ENCODE measurements at places on chromosomes 7 and 10.
A peak's percentile ranks its signal among the peaks of the same experiment; 100 is the strongest.

DNA sequence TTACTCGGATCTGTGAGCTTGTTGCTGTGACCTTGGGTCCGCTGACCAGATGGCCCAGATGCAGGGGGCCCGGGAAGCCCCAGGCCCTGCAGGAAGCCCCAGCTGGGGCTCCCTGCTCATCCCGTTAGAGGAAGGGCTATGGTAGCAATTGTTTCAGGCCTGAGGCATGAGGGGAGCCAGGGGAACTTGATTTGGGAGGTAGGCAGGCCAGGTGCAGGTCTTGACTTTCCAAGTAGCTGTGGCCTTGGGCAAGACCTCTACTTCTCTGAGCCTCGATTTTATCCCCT lies 55.0 kb upstream of the CXCL12 start:
- DNase-seq, result no peak

DNA sequence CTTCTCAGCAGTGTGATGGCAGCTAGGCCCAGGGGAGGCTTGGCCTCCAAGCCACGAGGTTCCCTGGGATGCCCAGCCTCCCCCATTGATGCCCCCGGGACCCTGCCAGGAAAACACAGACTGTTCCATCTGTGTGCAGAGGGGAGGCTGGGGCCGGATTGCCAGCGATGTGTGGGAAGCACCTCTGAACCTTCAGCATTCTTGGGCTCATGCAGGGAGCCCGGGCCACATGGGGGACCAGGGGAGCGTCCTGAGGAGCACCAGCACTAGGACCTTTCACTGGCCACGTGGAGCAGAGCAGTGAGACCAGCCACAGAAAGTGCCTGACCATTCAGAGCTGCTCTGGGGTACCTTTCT lies 2.6 kb downstream of the IMPDH1 start:
- DNase-seq, result no peak

- DNase-seq, result no peak
Observed at GRCh38 chr7:51314726-51315125, 1.9 kb downstream of the COBL start.

DNA sequence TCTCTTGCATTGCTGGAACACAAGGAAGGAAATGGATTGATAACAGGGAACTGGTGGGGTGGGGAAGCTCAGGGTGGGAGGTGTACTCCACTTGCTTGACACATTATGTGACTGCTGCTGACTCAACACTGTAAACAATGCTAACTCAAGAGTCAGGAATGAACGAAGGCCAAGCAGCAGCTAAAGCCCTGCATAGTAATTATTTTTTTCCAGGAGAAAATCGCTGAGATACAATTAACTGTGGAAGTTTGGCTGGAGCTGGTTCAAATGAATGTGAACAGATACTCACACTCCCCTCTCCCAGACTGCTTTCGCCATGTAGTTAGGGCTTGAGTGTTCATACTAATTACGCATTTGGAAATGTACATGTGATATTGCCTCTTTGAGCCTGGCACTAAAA lies 170.9 kb upstream of the AOAH start:
- no peak for DNase-seq

GRCh38 chr10:27143686-27144085 lies 10.5 kb downstream of the YME1L1 start:
- DNase-seq, result no peak

GRCh38 chr7:111047595-111047994 lies 43.3 kb upstream of the LRRN3 start:
- DNase-seq, result no peak

DNA sequence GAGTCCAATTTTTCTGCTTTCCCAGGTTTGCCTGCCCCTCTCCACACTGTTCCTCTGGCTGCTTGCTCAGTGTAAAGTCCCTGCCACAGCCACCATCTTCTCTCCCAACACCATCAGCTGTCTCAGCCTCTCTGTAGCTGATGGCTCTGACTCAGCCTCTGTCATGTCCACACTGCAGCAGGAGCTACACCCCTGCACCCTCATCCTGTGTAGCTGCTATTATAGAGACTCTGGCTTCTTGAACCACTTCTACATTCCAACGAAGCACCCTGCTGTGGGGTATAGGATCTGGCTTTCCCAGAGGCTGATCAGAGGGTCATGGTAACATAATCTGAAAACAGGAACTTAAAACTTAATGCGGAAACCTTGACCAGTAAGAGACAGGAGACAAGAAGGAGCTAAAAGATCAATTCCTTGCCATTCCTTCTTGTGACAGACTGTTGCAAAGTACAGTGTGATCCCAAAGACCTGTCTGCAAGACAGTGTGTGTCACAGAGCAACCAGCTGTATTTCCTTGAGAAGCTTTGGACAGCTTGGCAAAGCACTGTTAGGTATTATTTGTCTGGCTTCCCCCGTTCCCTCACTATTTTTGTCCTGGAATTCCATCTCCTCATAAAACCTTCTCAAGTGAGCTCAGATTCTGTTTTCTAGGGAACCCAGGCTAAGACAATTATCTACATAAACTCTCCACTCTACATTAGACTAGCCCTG lies 42.3 kb downstream of the NRCAM start:
- DNase-seq, result no peak

GRCh38 chr10:77575271-77576006 lies 62.2 kb downstream of the KCNMA1 start:
- DNase-seq, result no peak

GRCh38 chr7:83614112-83614511 lies 34.8 kb downstream of the SEMA3E start:
- DNase-seq, result no peak

DNA sequence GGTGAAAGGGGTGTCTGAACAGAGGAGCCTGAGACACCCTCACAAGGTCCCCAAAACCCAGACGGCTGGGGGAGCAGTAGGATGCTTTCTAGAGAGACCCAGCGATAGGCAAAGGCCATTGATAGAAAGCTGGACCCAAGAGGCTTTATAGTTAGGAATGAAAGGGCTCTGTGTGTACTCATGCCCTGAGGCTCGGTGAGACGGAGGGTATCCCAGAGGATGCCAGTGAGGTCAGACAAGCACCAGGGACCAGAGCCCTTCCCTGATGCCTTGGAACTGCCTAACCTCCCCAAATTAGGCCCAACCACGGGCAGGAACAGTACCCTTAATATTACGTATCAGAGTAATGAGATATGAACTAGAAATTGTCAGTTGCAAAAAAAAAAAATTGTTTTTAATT lies 48.6 kb upstream of the RTKN2 start:
- no peak for DNase-seq

DNA sequence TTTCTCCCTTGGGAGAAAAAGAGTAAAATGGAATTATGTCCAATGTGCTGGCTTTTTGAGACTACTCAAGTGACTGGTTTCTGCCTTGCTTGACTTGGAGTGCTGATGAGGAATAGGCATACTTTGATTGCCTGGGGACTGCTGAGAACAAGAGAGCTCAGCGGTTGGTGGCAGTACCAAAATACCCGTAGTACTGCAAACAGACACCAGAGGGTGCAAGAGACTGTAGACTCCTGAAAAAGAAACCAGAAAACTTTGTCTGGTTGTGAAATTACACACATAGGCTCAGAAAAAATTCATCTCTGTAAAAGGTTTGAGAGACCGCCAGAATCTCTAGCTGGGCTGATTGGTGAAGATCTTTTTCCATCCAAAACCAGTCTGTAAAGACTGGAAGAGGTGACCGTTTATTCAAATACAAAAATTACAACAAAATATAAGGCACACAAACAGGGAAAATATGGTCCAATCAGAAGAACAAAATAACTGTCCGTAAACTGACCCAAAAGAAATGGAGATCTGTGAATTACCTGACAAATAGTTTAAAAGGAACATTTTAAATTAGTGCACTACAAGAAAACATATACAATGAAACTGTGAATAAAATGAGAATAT lies 18.5 kb downstream of the BICC1 start:
- DNase-seq, result no peak

- no peak for DNase-seq
Observed at GRCh38 chr10:109696981-109697775, 226.1 kb downstream of the XPNPEP1 start.

DNA sequence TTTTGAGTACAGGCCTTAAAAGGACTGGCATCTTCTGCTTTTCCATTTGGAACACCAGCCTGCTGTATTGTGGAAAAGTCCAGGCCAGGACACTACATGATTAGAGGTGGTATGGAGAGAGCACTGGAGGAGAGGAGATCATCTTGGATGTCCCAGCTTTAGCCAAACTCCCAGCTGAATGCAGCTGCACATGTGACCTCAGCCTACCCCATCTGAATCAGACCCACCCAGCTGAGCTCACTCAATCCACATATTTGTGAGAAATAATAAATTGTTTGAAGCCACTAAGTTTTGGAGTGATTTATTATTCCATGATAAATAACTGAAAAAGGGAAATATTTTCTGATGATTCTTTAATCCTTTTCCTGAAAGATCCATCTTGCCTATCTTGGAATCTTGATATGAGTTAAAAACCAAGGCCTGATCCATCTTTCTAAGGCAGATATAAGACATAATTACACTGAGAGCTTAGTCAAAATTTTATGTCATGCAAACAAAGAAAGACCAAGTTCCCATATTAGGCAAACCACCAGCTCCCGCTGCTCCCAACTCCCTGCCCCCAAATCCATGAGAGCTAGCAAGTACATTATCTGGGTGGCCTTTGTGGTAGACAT lies 55.1 kb upstream of the TRIL start:
- no peak for DNase-seq

- no peak for DNase-seq
Observed at GRCh38 chr10:70528741-70529362, 50.3 kb downstream of the PALD1 start.

GRCh38 chr10:124611738-124612137 lies 132.4 kb downstream of the FAM53B start:
- peak; percentile 34 for DNase-seq

DNA sequence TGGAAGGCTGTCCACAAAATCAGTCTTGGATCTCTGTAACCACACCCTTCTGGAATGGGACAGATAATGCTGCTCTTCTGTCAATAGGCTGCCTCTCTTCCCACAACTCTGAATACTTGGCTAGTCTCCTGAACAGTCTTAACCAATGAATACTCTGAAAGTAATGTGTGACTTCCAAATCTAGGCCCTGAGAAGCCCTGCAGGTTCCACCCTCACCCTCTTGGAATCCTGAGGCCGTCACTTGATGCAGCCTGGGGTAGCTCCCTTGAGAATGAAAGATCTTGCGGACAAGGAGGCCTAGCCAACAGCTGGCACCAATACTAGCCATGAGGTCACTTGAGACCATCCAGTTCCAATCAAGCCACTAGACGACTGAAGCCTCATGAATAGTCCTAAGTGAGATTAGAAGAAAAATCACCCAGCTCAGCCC lies 109.2 kb downstream of the ARHGAP12 start:
- DNase-seq, result no peak

DNA sequence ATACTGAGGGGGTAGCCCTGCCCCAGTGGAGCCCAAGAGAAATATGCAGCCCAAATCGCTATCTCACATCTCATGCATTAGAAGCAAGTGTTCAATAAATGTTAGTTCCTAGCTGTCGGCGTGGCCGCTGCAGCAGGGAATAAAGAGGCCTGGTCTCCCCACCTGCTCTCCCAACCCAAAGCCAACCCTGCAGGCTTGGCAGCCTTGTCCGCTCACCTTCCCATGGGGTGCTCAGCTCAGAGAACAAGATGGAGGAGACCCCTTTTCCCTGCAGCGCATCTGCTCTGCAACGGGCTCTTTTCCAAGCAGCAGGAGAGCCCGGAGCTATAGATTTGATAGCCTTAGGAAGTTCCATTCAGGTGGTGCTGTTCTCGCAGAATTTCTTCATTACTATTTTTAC lies 12.0 kb upstream of the DOCK1 start:
- no peak for DNase-seq

- no peak for DNase-seq
Observed at GRCh38 chr10:10798102-10798863, 219.4 kb upstream of the CELF2 start.

DNA sequence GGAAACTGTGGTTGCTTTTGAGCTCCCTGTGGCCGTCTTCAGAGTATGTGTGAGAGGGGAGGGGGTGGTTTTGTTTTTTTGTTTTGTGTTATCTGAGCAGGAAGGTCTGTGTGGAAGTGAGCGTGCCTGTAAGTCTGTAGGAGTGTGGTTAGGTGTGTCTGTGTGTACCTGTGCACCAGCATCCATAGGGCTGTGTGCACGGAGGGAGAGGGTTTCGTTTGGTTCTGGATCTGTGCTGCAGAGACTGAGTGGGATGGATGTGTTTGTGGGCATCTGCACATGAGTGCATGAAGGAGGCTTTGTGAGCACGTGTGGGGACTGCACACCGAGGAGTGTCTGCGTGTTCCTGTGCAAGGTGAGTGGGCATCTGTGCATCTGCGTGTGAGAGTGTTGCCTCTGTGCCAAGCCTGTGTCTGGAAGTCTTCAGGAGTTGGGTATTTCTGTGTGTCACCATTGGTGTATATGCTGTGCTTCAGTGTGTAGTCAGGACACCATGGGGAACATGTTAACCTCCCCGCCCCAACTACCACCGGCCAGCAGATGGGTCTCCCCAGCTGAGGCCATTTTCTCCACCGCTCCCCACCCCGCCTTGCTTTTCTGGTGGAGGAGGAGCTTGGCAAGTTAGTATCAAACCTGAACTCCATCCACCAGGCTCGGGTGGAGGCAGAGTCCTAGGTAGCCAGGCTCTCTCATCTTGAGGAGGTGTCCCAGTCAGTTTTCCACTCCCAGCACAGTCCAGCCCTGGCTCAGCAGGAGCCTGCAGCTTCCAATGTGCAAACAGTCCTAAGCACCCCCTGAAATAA lies 7.1 kb upstream of the TLX1 start:
- DNase-seq, result no peak

DNA sequence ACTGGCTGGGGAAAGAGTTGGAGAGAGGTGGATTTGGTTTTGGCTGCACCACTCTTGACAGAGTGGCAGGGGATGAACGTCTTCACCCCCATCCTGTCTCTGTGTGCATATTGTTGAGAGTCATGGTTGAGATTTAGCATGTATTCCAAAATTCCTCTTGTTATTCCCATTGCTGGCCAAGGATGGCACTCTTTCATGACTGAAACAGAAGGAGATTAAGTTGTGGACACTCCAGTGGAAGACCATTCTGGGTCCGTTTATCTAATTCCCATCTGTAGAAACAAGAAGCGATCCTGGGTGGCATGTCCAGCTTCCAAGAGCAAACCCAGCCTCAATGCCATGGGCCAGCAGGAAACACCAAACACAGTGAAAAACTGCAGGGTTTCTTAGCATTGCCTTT lies 469.0 kb upstream of the IGFBP3 start:
- no peak for DNase-seq

Measured in effector memory CD4-positive, alpha-beta T cell (primary cell).